Neural progenitor cell (in vitro differentiated cells): ENCODE measurements at places on chromosomes 2 and 18. TPM values are rescaled to one million over a fixed set of nuclear protein-coding genes. Genes with fewer than 3 reads are reported as not detected.
A peak's percentile ranks its signal among the peaks of the same experiment; 100 is the strongest.

GRCh38 chr2:202178346-202178958 lies 59.9 kb downstream of the SUMO1 start:
- peak; percentile 84 for DNase-seq

- no peak for DNase-seq
These were observed 46.4 kb upstream of the IL1RL1 start for GRCh38 chr2:102264952-102265351.

DNA sequence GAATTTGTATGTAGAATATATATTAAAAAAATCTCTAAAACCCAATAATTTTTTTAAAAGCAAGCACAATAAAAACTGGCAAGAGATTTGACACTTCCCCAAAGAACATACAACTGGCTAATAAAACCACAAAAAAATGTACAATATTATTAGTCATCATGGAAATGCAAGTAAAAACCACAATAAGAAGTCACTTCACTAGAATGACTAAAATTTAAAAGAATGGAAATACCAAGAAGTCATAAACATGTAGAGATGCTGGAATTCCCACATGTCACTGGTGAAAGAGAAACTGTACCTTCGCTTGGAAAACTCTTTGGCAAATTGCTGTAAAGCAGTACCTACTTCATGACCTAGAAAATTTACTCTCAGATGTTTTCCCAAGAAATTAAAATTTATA lies 43.4 kb upstream of the KYNU start:
- no peak for DNase-seq

Gene LRATD1
- 1.9 and 2.9 TPM in 2 replicates for total RNA-seq

DNA sequence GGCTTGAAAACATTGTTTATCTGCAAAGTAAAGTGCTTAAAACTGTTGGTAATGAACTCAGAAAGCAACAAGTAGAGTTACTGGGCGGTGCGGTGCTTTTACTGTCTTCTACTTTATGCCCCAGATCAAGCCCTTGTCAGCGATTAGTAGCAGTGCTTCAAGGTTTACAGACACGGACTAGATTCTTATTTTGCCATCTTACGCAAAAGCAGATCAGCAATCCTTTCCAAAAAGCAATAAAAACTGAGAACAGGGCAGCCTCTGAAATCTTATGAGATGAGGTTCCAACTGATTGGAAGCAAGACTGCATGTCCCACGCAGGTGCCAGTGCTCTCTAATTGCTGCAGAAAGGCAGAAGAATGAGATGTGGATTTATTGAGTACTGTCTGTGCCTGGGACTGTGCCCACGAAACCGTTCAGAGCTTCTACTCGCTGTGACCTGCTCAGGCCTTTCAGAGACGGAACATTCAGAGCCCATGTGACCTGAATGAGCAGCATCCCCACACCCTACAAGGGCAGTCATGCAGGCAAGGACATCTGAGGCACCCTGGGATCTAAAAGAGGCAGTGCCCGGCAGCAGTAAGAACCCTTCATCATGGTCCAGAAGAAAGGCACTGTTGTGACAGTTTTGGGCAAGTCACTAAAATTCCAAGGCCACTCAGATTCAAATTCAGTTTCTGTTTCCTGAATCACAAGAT lies 15.7 kb downstream of the COL4A3 start:
- no peak for DNase-seq

DNA sequence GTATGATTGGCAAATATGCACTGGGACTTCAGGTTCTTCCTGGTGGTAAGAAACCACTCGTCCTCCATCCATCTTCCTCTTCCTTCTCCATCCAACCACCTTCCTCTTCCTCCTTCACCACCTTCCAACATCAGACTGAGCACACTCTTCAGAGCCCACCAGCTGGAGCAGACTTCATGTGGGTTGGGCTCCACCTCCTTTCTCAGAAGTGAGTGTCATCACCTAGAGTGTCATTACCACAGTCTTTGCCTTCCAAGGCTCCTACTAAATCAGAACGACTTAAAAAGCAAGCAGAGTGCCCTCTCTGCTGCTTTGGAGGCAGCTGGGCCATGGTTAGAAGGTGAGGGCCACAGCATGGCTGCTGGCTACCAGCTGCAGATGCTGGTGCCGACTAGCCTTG lies 171.6 kb downstream of the SH3RF3 start:
- DNase-seq, result no peak

GRCh38 chr2:152098496-152099366 lies at the start of gene CACNB4:
TSS of gene CACNB4 (minus strand) at chr2:152099044.
- peak; percentile 66 for DNase-seq

Gene PARD6G
- total RNA-seq, result 21.8 and 25.2 TPM in 2 replicates

DNA sequence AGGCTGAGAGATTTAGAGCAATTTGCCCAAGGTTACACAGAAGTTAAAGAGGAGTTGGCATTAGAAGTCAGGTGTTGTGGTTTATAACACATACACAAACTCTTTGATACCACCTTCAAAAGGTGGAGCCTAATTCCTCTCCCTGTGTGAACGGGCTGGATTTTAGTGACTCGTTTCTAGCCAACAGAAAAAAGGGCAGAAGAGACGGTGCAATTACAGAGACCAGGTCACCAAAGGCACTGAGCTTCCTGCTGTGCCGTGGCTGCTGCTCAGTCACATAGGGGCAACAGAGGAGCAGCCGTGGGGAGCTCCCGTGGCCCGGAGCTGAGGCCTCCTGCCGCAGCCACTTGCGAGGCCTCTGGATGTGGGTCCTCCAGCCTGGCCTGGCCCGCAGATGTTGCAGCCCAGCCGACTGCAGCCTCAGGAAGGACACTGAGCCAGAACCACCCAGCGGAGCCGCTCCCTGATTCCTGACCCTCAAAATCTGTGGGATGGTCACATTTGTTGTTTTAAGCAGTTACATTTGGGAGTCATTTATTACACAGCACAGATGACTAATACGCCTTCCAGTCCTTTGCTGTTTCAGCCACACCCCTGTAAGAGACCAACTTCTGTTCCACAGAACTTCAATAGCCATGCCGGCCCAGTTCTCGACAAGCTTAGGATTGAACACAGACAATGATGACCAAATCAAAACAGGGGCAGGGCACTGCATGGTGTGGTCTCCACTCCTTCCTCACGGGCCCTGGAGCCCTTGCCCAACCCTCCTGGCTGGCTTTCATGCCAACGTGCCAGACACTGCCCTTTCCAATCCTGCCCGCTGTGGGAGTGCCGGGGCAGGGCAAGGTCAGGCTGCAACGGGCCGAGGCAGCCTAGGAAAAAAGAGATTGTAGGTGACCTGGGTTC lies 17.1 kb downstream of the EDAR start:
- no peak for DNase-seq

Gene FIGN
- 27.7 and 41.1 TPM in 2 replicates for total RNA-seq

- DNase-seq, result no peak
These were observed 69.8 kb downstream of the TSN start for GRCh38 chr2:121825003-121825950.

Gene GPAT2
- total RNA-seq, result not detected in 2 replicates

GRCh38 chr2:88054782-88055370 lies 707 bp downstream of the KRCC1 start:
- no peak for DNase-seq

DNA sequence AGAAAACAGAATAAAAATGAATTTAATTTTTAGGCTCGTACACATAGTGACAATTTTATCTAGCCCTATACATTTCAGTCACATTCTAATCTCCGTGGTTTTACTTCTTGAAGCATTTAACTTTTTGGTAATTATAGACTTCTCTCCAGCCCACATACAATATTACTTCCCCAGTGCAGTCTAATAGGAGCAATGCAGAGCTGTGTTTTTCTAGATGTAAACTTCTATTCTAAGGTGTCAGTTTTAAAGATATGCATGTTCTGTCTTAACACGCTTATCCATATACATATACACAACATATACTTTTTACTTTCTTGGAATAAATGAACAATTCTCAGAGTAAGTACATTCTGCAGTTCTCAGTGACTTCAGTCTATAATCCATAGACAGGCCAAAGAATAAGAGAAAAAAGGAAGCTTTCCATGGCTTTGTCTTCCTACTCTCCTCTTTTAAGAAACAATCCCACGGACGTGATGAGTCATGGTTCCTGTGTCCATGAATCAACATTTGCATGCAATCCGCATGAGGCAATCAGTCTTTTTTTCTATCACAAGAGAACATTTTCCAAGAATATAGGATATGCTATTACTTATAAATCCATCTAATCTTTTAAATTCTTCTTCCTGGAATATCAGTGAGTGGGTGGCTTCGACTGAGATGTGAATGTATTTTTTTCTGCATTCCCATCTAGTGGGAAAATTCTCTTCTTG lies 42.8 kb downstream of the CCDC102B start:
- peak; percentile 5 for DNase-seq

GRCh38 chr2:69007169-69007568 lies 5.8 kb upstream of the ANTXR1 start:
- DNase-seq, result no peak

- DNase-seq, result peak; percentile 60
These were observed 37.5 kb upstream of the SERPINB2 start for GRCh38 chr18:63850020-63850419.

DNA sequence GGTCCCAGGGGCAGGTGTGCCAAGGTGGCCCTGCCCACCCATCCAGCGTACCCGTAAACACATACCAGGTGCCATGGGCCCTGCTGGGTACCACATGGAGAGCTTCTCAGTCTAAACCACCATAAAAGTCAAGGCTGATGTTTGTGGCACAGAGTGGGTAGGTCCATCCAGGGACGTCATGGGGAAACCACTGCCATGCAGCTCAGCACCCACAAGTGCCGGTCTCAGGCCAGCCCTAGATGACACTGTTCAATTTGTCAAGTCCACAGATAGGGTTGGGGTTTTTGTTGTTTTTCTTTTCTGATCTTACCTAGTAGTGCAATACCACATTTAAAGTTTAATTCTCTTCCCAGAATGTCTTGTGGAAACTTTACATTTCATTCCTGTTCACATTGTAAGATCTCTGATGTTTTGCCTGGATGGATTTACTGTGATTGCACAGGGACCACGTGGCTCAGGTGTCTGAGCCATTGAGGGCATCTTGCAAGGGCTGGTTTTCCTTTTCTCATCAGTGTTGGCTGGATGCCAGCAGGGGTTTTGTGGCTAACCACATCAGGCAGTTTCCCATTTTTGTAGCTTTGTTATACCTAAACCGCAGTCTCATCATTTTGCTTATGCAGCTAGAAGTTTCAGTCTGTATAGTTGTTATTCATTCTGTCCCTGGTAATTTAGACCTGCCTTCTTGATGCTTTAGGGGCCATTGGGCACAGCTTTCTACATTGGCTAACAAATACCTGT lies 64.7 kb downstream of the STK25 start:
- DNase-seq, result no peak

DNA sequence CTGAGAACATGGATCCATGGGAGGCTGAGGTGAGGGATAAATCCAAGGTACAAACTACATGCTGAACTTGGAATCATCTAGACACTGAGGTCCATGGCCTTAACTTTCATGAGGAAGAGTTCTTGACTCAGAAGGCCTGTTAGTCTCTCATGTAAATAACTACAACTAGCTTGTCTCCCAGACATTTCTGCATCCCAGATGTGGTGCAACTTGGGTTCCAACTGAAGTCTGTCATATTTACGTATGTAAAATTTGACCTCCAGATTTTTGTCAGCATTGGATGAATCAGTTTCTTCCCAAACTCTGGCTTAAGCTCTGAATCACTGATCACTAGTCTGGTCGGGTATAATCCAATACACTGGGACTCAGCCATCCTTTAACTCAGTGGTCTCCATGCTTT lies 306.9 kb downstream of the PDE11A start:
- no peak for DNase-seq

- DNase-seq, result no peak
These were observed 678 bp upstream of the OTX1 start for GRCh38 chr2:63049970-63050333.

Gene TRIP12
- 107 and 157 TPM in 2 replicates for total RNA-seq

- peak; percentile 51 for DNase-seq
These were observed 233.7 kb downstream of the METTL4 start for GRCh38 chr18:2337552-2338141.

DNA sequence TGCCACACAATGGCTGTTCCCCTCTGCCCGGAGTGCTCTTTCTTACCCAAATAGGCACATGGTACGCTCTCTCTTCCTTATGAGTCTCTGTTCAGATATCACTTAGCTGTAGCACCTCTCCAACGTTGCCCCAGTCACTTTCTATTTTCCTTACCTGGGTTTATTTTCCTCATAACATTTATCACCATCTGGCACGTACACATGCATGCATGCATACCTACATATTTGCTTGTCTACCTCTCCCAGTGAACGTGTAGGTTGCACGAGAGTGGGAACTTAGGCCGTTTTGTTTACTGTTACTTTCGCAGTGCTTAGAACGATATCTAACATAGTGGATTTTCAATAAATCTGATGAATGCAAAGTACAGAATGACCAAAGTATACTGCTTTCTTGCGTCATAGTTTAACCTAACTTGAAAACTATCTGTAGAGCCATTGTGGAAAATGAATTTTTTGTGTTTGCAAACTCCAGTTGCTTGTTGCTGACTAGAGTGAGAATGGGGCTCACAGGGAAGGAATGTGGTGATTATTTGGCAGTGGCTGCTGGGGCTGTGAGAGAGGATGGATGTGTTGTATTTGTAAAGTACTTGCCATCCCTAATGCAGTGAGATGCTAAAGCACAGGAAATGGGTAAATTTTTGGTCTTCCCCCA lies 47.1 kb downstream of the ACSL3 start:
- no peak for DNase-seq

DNA sequence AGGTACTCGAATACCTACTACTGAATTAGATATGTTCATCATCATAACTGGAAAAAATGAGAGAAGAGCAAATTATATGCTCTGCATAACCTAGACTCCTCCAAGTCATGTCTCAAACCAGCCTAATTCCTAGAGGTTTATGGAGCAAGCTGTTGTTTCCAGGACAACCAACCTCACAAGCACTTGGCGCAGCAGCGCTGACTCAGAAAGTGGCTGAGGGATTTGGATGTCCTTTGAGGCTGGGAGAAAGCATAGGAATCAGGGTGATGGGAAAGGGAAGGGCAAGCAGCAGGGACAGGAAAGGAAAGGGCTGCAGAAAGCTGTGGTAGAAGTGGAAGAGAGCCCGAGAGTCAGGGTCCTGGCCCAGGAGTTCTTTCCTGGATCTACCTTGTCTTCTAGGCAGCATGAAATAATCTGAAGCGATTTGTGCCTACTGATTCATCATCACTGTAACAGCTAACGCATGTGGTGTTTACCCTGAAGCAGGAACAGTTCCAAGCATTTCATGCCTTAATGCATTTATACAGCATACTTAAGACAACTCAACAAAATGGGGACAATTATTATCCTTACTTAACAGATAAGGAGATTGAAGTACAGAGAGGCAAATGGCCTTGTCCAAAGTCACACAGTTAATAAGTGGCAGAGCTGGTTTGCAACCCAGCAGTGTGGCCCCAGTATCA lies 3.7 kb downstream of the PLEK start:
- peak; percentile 42 for DNase-seq

GRCh38 chr2:64831134-64831976 lies 157.8 kb upstream of the SLC1A4 start:
- peak; percentile 75 for DNase-seq

Gene OSR1
- total RNA-seq, result not detected in 2 replicates

Gene SRSF7
- 275 and 307 TPM in 2 replicates for total RNA-seq

Gene ARHGEF4
- 22.8 and 44.8 TPM in 2 replicates for total RNA-seq
